Kidney (tissue), 22 donors: ENCODE measurements at places on chromosomes 3 and 15. TPM values are rescaled to one million over a fixed set of nuclear protein-coding genes. Genes with fewer than 3 reads are reported as not detected.

- H3K36me3 ChIP-seq, result peaks cover 14% of the 10 kb centered on the region
- peak overlapping the region; percentile 96 for H3K4me3 ChIP-seq
- peak overlapping the region; percentile 100 for H3K27ac ChIP-seq
- H3K4me1 ChIP-seq, result peaks cover 28% of the 10 kb centered on the region
- peak; percentile 81 for DNase-seq
Observed at GRCh38 chr3:157160658-157161424, 894 bp upstream of the CCNL1 start.

DNA sequence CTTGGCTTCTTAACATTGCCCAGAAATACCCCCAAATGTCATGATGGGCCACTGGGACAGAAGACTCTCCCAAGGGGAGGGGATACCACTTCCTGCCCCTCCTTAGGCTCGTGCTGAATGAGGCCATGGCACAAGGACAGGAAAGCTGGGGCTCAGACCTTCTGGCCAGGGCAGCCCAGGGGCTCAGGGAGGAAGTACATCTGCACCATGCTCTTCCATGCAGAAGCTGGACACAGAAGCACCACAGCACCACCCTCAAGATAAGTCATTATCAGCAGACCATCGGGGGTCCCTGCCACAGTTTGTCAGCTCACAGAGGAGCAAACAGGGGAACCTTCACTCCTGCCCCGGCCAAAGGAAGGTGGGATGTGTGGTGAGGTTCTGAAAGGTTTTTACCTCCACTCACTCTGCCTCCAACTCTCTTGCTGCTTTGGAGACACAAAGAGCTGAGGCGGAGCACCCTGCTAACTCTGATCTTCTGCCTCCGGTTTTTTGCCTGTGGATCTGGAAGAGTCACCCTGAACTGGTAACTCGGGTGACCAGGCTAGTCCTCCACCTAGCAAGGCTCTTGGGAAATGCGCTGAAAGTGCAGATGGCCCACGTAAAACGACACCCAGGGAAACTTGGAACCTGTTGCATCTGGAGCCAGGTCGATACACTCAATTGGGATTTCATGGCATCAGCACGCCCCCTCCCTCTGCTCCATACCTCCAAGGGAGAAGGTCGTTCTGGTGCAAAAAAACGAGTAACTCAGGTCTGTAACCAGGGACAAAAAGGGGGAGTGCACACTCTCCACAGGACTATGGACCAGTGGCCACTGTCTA lies 8.3 kb downstream of the BMF start:
- H3K36me3 ChIP-seq, result no peaks in the 10 kb centered on the region
- no peaks in the 10 kb centered on the region for H3K27me3 ChIP-seq
- no peak overlapping the region for H3K4me3 ChIP-seq
- peak overlapping the region; percentile 25 for H3K27ac ChIP-seq

DNA sequence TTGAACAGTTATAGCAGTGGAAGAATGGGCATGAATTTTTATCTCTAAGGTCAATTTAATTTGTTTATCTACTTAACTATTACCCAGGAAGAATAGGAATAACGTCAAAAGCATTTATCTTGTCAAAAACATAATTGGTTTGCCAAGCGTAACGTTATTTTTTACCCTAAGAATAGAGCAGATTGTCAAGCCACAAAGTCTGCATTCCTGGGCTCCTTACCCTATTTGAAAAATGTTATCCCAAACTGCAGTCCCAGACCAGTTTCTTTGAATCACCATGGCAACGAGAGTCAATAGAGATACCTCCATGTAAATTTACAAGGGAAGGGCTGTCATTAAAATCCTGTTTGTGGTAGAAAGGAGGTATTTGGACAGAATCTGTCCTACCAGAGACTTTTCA lies 61.1 kb downstream of the CPNE4 start:
- no peak overlapping the region for H3K27ac ChIP-seq
- H3K4me1 ChIP-seq, result no peaks in the 10 kb centered on the region
- H3K36me3 ChIP-seq, result no peaks in the 10 kb centered on the region
- no peak for DNase-seq
- no peak overlapping the region for H3K4me3 ChIP-seq

GRCh38 chr15:62665449-62665848 lies 377.1 kb upstream of the TPM1 start:
- H3K4me3 ChIP-seq, result no peak overlapping the region
- no peaks in the 10 kb centered on the region for H3K4me1 ChIP-seq
- H3K36me3 ChIP-seq, result no peaks in the 10 kb centered on the region

- no peaks in the 10 kb centered on the region for H3K27me3 ChIP-seq
- H3K4me3 ChIP-seq, result no peak overlapping the region
- H3K27ac ChIP-seq, result no peak overlapping the region
- H3K36me3 ChIP-seq, result no peaks in the 10 kb centered on the region
- H3K4me1 ChIP-seq, result no peaks in the 10 kb centered on the region
Observed at GRCh38 chr3:55065331-55065730, 137.5 kb upstream of the LRTM1 start.

DNA sequence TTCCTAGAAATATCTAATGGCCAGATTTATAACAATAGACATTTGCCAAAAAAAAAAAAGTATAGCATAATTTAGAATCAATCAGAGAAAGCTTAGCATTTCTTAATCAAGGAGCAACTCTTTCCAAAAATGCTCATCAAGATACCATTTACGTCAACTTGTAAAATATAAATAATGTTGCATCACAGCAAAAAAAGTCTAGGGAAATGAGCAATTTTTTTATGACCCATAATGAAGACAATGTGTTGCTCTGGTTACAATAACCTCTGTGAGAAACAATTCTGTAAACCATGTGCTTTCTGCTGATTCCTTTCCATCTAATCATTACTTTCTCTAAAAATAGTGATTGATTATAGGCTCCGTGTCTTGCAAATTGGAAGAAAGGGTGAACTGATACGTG lies 36.3 kb downstream of the KBTBD8 start:
- H3K4me1 ChIP-seq, result no peaks in the 10 kb centered on the region
- H3K27me3 ChIP-seq, result no peaks in the 10 kb centered on the region
- no peaks in the 10 kb centered on the region for H3K36me3 ChIP-seq
- no peak overlapping the region for H3K4me3 ChIP-seq

GRCh38 chr15:88393719-88394519 lies 73.3 kb downstream of the MRPL46 start:
- no peaks in the 10 kb centered on the region for H3K27me3 ChIP-seq
- DNase-seq, result no peak
- H3K27ac ChIP-seq, result no peak overlapping the region

DNA sequence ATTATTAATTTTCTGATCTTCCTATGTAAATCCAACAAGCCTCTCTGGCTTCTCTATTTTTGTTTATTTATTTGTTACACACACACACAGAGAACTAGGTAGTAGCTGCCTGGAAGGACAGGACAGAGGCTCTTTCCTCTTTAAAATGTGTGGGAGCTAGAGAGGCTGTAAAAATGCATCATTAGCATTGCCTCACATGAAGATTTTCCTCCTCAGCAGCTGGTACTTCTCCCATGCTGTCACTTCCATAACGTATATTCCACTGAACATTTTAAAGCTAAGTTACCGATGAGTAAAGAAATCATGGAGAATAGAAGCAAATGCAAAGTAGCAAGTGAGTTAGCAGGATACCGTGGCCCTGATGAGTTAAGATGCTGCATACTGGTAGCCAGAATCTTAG lies 63.9 kb downstream of the IMPG2 start:
- H3K4me3 ChIP-seq, result no peak overlapping the region
- no peaks in the 10 kb centered on the region for H3K36me3 ChIP-seq
- H3K27ac ChIP-seq, result no peak overlapping the region
- no peaks in the 10 kb centered on the region for H3K27me3 ChIP-seq

DNA sequence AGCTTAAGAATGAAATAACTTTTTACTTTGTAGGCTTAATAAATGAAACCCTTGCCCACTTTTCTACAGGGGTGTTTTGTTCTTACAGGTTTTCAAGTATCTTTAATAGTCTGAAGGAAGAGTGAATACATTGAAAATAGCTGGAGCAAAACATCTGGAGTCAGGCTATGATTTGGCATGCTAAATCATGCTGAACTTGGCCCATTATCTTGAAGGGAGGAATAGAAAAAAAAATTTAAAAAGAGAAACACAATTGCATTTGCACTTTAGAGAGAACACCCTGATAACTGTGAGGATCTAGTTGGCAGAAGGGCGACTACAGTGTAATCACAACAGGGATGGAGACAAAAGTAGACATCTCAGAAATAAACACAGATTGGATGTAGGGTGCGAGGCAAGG lies 1.8 kb upstream of the IQGAP1 start:
- no peak overlapping the region for H3K4me3 ChIP-seq
- DNase-seq, result no peak
- H3K4me1 ChIP-seq, result no peaks in the 10 kb centered on the region

DNA sequence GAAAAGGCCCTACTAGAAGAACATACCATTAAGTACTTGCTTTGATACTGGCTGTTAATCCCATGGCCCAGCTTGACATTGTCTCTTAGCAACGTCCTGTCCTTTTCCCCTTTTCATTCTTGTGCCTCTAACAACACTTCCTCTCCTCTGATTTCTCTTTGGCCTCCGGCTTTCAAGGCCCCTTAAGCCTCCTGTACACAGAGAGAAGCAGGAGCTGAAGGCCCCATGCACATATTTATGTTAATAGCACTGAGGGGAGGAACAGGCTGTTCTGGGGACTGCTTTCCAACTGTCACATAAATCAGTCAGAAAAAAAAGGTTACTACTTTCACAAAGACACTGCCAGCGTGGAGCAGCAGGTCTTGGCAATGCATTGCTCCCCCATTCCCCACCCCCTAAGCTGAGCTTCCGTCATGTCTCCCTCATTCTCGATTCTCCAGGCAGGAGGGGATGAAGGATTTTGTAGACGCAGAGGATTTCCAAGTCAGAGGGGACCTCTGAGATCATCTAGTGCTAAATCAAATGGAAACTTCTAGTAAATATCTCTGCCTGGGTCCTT lies 257.4 kb upstream of the ADAMTS9 start:
- H3K27me3 ChIP-seq, result no peaks in the 10 kb centered on the region
- no peak overlapping the region for H3K4me3 ChIP-seq
- no peaks in the 10 kb centered on the region for H3K4me1 ChIP-seq
- H3K27ac ChIP-seq, result peak overlapping the region; percentile 78

- no peak overlapping the region for H3K27ac ChIP-seq
- no peaks in the 10 kb centered on the region for H3K27me3 ChIP-seq
- H3K36me3 ChIP-seq, result no peaks in the 10 kb centered on the region
- DNase-seq, result no peak
Observed at GRCh38 chr3:128408012-128408692, 58.5 kb downstream of the DNAJB8 start.

DNA sequence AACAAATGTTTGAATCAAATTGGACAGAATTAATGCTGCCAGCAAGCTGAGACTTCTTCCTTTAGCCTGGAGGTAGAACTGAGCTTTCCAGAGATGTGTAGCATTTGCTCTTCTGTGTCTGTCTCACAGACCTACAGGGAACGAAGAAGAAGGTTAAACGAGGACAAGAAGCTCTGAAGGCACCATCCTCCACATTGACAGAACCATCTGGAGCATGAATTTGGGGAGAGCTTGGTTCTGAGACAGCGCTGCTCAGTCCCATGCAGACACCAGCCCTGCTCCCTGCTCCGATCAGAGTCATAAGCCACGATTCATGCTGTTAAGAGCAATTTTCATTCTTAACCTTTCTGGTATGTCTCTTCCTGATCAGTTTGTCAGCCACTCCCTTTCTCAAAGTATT lies 7.7 kb upstream of the KY start:
- no peaks in the 10 kb centered on the region for H3K36me3 ChIP-seq
- H3K4me1 ChIP-seq, result no peaks in the 10 kb centered on the region
- no peak overlapping the region for H3K27ac ChIP-seq
- H3K27me3 ChIP-seq, result no peaks in the 10 kb centered on the region
- DNase-seq, result no peak

GRCh38 chr3:46080969-46081345 lies 53.7 kb upstream of the XCR1 start:
- peaks cover 10% of the 10 kb centered on the region for H3K4me1 ChIP-seq
- H3K4me3 ChIP-seq, result no peak overlapping the region
- no peak for DNase-seq
- no peak overlapping the region for H3K27ac ChIP-seq

DNA sequence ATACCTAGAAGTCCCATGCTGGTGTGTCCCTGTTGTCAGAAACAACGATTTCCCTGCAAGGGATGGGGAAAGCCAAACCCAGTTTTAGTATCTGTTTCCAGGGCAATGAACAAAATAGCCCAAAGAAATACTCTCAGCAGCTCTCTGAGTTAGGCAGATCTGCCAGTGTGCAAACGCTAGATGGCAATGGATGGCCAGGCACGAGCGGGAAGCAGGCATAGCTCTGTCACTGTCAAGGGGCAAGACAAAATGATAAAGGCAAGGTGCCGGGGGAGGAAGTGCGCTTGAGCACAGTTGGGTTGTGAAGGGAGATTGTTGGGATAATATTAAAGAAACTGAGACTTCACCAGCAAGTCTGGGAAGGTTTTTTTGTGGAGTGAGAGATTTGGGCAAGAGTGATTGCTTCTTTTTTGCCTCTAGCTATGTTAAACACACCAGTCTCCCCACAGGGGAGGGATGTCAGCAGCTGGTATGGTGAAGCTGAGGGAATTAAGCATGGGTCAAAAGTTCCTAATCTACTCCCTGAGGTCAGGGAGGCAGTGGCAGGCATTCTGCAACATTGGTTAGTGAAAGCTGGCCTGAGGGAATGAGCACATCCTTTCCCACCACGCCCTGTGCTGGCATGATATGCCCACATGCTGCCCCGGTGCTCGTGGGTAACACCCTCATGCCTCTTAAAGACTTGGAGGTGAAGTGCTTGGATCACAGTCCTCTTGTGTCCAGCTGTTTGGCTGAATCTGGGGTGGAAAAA lies 117.5 kb downstream of the PDCD6IP start:
- H3K4me1 ChIP-seq, result no peaks in the 10 kb centered on the region
- H3K27me3 ChIP-seq, result no peaks in the 10 kb centered on the region
- peak; percentile 77 for DNase-seq
- no peak overlapping the region for H3K27ac ChIP-seq

GRCh38 chr3:167930453-167930852 lies 165.3 kb downstream of the GOLIM4 start:
- no peak overlapping the region for H3K4me3 ChIP-seq
- DNase-seq, result no peak
- H3K4me1 ChIP-seq, result no peaks in the 10 kb centered on the region
- no peaks in the 10 kb centered on the region for H3K27me3 ChIP-seq
- H3K27ac ChIP-seq, result no peak overlapping the region

Gene CPLX3
- not detected for polyA plus RNA-seq

Gene ADCY5
- polyA plus RNA-seq, result 7.1 TPM

Gene ANKRD34C
- 0.11 TPM for polyA plus RNA-seq

Gene CFAP100
- 0.60 TPM for polyA plus RNA-seq

Gene MASP1
- 2.8 TPM for polyA plus RNA-seq
